ENCODE measurements at places on chromosomes 1 and 21.

DNA sequence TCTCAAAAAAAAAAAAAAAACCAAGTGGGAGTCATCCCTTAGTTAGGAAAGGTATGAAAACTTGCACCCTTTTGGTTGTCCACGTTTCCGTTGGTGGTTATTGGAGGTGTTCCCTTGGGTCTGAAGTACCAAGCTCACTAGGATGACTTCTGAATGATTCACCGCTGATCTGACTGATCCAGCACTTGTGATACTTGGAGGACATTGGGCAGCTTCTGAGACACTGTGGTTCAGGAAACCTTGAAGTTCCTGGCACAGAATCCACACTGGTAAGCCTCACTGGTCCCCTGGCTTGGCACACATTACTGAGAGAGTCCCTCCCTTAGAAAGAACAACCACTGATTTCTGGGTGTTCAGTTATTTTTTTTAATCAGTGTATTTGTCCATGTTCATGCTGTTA lies 91.9 kb downstream of the RYR2 start:
- no peak for DNase-seq

GRCh38 chr1:228329887-228330286 lies 76.7 kb downstream of the TRIM11 start:
- no peak for DNase-seq

GRCh38 chr1:10735563-10736305 lies 60.7 kb downstream of the CASZ1 start:
- no peak for DNase-seq

GRCh38 chr1:5733596-5733995 lies 258.6 kb downstream of the NPHP4 start:
- DNase-seq = no peak

- no peak for DNase-seq
These were observed 256.5 kb downstream of the NFIA start for GRCh38 chr1:61338899-61339298.

DNA sequence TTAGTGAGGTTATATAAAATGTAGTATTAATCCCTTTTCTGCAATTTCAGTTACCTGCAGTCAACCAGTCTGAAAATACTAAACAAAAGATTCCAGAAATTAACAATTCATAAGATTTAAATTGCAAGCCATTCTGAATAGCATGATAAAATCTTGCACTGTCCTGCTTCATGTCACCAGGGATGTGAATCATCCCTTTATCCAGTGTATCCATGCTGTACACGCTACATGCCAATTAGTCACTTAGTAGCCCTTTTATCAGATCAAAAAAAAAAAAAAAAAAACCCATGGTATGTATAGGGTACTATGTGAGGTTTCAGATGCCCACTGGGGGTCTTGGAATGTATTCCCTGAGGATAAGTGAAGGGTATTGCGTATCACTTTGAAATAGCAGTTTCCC lies 191.3 kb upstream of the HP1BP3 start:
- peak; percentile 23 for DNase-seq

DNA sequence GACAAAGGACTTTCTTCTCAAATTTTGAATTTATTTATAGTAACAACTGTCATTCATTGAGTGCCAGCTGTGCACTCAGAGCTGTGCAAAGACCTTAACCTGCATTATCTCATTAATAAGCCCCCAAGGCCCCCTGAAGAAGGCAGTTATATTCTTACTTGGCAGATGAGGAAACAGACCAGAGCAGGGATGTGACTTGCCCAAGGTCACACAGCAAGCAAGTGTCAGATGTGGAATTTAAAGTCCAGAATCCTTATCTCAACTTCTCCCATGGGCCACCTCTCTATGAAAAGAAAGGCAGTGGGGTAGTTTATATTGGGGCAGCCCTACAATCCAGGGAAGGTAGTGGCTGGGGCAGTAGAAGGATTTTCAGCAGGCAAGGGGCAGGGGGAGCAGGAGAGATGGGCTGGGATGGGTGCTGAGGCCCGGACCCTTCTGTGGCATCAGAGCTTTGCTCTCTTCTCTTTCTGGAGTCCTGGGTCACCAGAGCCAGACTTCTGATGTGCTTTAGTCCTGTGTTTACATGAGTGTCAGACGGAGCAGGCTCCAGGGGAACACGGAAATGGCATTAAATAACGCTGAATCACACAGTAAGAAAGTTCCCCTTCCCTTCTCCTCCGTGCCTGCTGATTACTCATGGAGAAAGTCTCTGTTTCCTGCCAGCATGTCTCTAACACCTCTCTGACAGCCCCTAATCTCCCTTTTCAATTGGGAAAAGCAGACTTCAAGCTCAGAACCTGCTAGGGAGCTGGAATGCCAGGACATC lies 39.5 kb downstream of the EPHB2 start:
- peak; percentile 96 for DNase-seq

DNA sequence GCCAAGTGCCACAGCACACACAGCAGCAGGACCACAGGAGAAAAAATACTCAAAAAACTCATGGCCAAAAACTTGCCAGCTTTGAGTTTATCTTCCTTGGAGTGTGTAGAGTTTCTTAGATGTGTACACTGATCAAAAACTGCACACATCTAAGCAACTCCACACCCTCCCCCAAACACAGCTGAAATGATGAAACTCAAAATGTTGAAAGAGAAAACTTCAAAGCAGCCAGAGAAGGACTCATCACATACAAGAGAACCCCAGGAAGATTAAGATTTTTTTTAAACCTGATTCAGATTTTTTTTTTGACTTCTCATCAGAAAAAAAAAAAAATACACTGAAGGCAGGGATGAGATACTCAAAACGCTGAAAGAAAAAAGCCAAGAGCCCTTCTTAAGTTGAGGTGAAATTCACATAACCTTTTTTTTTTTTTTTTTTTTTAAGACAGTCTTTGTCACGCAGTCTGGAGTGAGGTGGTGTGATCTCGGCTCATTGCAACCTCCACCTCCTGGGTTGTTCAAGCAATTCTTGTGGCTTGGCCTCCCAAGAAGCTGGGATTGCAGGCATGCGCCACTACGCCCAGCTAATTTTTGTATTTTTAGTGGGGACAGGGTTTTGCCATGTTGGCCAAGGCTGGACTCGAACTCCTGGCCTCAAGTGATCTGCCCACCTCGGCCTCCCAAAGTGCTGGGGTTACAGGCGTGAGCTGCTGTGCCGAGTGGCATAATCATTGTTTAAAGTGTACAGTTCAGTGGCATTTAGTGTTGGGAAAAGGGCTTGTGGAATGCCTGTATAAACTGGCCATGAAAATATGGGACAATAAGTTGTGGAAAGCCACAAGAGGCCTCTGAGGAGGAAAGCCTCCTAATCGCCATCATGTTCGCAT lies 20.9 kb upstream of the PDXK start:
- DNase-seq = peak; percentile 27

GRCh38 chr1:217569021-217569420 lies 61.9 kb downstream of the GPATCH2 start:
- DNase-seq = no peak

GRCh38 chr1:17440074-17440826 lies 773 bp upstream of the RCC2 start:
- peak; percentile 9 for DNase-seq

DNA sequence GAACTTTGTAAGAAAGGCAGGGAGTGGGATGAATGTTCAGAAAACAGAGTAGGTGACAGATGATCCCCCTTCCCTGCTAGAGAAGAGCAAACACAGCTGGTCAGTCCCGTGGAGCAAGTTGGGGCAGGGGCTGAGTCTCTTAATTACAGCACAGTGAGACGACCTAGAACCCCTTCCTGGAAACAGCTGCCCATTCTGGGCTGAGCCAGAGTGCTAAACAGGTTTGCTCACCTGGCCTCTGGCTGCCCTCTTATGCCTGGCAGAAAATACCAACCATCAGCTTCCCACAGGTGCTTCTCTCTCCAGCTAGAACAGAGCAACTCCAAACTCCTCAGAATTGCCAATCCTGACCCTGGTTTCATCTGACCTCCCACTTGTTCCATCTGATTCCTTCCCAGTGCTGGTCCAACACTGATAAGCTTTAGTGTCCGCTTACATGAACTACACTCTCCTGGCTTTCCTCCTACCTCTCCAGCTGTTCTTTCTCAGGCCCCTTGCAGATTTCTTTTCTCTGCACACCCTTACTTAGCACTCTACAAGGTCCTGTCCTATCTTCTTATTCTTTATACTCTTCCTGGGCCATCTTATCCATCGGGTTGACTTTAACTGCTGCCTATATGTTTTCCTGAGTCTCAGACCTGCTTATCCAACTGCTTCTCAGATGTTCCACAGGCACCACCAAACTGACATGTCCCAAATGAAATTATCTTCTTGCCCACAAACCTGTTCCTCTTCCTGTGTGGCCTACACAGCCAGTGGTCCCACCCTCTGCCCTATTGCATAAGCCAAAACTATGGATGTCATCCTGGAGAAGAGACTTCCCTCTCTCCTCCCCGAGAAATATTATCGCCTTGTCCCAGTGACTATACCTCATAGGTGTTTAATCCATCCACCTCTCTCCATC lies 22.6 kb upstream of the COL9A2 start:
- no peak for DNase-seq

DNA sequence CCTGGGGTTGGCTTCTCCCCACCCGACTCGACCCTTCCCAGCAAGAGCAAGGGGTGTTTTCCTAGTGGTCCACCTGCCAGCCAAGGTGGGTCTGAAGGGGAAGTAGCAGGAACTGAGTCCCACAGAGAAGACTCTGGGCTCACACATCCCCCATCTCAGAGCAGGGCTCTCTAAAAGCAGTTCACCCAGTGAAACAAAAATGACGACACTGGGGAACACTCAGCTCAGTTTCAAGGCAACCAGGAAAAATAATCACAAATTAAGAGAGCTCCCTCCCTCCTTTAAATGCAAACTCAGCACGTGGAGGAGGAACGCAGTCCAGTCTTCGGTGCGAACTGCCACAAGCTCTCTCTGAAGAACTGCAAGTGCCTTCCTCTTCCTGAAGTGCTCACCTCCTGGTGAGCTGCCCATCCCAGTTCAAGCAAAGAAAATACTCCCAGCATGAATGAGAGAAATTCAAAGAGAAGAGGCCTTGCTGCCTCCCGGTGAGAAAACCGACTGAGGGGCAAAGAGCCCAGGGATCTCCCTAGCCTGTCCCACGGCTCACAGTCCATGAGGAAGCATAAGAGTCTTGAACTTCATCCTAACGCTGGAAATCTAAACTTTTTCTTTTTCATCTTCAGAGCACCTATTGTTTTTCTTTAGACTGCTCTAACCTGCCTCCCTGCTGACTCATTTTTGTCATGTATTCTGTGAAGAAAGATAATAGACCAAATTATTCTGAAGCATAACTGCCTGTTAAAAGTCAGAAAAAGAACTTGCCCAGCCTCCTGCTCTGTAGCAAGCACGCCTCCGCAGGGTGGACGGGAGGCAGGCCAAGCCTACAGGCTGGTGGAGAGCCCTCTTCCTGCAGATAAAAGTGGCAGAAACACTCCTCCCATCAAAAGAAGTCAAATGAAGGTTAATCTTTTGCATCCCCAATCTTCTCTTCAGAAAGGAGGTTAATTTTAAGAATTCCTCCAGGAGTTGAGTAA lies 281.4 kb downstream of the HHIPL2 start:
- DNase-seq = no peak

- DNase-seq = peak; percentile 25
These were observed 31.7 kb downstream of the LAMB3 start for GRCh38 chr1:209620487-209620884.

- no peak for DNase-seq
These were observed 830.4 kb upstream of the RGS18 start for GRCh38 chr1:191327868-191328267.

GRCh38 chr1:151723726-151724370 lies 2.5 kb downstream of the RIIAD1 start:
- DNase-seq = no peak

All from fibroblast of lung (primary cell).